ENCODE measurements at places on chromosomes 6 and 20.

- no peak for DNase-seq
Observed at GRCh38 chr6:2432292-2432691, 186.9 kb upstream of the GMDS start.

DNA sequence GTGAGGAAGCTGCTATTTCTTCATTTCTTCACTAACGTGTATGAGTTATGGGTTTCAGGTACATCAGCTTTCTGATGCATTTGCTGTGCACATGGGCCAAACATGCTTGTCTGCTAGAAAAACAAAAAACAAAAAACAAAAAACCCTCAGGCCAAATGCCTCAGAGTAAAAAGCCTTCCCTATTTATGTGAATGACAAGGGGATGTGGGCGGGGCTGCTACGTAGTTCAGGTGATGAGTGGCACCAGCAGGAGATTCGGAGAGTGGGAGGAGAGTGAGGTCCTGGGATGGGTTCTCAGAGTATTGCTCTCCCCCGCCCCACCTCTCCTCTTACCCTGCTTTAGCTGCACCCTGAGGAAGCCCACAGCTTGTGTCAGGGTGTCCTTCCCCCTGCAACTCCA is 596.8 kb upstream of the JAG1 start:
- no peak for DNase-seq

- DNase-seq: no peak
Observed at GRCh38 chr20:46126440-46127056, 8.4 kb downstream of the CD40 start.

GRCh38 chr6:87494761-87495422 is 22.1 kb downstream of the SLC35A1 start:
- no peak for DNase-seq

GRCh38 chr6:2766767-2767656 is 1.8 kb downstream of the WRNIP1 start:
- no peak for DNase-seq
